Activated CD8-positive, alpha-beta memory T cell treated with anti-CD3 and anti-CD28 coated beads, Interleukin-2, amount 10 ng/mL, durations not matched to agents 7 days and 5 days (primary cell): ENCODE measurements at places on chromosomes 12 and 14.

DNA sequence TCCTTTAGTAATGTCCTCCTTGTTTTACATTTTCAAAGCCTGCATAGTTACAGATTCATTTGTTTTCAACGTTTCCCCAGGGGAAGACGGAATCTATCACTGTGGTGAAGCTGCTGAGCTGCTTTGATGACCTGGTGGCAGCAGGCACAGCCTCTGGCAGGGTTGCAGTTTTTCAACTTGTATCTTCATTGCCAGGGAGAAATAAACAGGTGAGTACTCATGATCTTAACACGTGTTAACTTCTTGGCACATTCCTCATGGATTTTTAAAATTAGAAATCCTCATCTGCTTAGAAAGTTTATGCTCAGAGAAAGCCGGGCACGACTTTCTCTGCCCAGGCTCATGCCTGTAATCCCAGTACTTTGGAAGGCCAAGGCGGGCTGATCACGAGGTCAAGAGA, 44.5 kb downstream of the TECPR2 start:
- DNase-seq, result no peak

DNA sequence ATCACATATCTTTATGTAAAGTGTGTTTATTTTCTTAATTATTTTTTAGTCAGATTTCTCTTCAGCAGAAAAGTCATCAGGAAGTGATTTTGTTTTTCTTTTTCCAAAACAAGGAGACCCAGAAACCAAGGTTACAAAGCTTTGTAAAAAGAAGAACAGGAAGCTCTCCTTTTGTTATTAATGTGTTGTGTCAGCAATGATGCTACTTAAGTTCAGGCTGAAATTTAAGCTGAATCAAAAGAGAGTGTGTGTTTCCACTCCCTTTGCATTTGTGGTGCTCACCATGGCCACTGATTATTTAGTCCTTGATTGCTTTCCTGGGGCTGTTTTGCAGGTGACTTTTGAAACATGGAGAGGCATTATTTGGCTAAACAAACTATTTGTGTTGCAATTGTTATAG, 155.3 kb upstream of the ATP2B1 start:
- no peak for DNase-seq

GRCh38 chr14:105857220-105857825, 330.9 kb downstream of the TMEM121 start:
- DNase-seq, result peak; percentile 74

- DNase-seq, result no peak
Measured at GRCh38 chr14:56100556-56100955, 17.7 kb upstream of the PELI2 start.

DNA sequence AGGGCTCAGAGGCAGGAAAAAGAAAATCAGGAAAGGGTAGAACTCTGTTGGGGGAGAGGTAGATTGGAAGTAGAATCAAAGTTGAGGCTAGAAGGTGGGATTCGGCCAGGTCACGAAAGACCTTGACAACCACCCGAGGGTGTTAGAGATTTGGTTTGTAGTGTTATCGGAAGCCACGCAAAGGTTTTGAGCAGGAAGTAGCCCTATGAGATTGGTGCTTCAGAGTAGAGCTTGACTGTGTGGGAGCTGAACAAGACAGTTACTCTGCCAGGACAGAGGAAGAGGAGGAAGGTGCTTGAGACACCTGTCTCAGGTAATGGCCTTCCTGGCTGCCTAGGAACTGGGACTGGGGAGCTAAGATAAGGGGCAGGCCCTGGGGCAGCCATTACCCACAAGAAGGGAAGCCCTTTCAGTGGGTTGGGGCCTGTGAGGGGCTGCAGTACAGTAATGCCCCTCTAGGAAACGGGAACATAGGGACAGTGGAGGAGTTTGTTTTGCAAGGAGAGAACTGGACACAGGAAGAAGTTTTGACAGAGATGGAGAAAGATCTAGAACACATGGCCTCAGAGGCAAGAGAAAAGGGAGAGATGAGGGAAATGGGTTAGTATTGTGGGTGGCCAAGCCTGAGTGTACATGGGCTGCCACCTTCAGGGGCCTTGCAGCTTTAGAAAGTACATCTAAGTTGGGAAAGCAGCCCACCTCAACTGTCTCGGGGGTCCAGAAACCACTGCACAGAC, 73.5 kb downstream of the RIN3 start:
- peak; percentile 58 for DNase-seq

DNA sequence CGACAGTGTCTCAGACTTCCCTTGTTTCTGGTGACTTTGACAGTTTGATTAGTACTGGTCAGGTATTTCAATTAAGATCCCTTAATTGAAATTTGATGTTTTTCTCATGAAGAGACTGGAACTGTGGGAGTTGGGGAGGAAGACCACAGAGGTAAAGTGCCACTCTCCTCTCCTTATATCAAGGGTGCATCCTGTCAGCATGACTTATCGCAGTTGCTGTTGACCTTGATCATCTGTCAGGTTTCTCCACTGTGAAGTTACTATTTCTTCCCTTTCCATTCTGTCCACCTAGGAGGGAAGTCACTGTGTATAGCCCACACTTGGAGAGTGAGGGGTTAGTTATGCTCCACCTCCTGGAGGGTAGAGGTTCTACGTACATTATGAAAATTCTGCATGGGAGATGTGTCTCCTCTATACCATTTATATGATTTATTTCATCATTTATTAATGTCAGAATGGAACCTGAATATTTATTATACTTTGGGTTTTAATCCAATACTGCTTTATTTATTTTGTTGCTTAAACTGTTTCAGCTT, 40.3 kb upstream of the SMOC1 start:
- DNase-seq, result no peak

GRCh38 chr12:66287275-66287674, 15.0 kb upstream of the HELB start:
- no peak for DNase-seq

GRCh38 chr12:59151243-59151642, 230.9 kb upstream of the LRIG3 start:
- no peak for DNase-seq

GRCh38 chr12:19190292-19191031, 60.9 kb downstream of the PLEKHA5 start:
- DNase-seq, result no peak

GRCh38 chr12:104852102-104852501, 106.0 kb downstream of the SLC41A2 start:
- DNase-seq, result no peak

- DNase-seq, result no peak
Measured at GRCh38 chr12:130220706-130221100, 58.4 kb downstream of the FZD10 start.

GRCh38 chr12:75908961-75909605, 122.5 kb downstream of the PHLDA1 start:
- no peak for DNase-seq

- no peak for DNase-seq
Measured at GRCh38 chr14:103127861-103128598, 4.8 kb downstream of the TNFAIP2 start.

DNA sequence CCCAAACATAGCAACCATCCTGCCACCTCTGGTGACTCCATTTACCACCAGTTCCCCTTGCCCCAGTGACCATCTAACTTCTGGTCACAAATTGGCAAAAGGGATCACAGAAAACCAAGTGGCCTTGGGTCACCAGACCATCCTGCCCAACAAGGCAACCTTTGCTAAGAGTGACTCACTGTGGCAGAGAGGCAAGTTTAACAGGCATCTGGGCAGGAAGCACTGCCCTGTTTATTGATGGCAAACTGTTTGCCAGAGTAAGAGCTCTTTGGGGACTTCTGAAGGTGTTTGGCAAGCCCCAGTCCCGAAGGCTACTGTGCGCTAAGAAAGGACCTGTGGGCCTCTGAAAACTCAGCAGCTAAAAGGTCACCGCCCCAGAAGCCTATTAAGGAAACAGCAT, 28.2 kb upstream of the TMEM233 start:
- DNase-seq, result no peak

DNA sequence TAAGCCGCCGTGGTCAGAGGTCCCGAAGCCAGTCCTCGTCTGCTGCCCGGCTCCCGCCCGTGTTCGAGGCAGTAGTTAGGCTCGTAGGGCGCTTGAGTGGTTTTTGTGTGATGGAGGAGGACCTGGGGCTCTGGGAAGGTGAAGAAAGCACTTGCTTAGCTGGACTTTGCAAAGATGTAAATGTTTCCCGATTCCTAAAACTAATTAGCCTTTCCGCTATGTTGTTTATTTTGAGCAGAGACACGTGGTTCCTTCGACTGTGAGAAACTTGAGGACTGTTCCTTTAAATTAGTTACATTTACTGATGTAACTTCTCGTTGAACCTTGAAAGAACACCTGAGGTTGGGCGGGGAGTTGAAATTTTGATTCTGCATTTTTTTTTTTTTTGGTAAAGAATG, 33.9 kb downstream of the MIA2 start:
- no peak for DNase-seq

GRCh38 chr12:91264178-91264577, 81.6 kb upstream of the DCN start:
- no peak for DNase-seq

- DNase-seq, result no peak
Measured at GRCh38 chr12:97404093-97404492, 58.5 kb upstream of the RMST start.

- DNase-seq, result no peak
Measured at GRCh38 chr14:24329073-24329663, 5.7 kb downstream of the ADCY4 start.

GRCh38 chr14:68557648-68558047, 235.2 kb downstream of the ZFP36L1 start:
- DNase-seq, result no peak

DNA sequence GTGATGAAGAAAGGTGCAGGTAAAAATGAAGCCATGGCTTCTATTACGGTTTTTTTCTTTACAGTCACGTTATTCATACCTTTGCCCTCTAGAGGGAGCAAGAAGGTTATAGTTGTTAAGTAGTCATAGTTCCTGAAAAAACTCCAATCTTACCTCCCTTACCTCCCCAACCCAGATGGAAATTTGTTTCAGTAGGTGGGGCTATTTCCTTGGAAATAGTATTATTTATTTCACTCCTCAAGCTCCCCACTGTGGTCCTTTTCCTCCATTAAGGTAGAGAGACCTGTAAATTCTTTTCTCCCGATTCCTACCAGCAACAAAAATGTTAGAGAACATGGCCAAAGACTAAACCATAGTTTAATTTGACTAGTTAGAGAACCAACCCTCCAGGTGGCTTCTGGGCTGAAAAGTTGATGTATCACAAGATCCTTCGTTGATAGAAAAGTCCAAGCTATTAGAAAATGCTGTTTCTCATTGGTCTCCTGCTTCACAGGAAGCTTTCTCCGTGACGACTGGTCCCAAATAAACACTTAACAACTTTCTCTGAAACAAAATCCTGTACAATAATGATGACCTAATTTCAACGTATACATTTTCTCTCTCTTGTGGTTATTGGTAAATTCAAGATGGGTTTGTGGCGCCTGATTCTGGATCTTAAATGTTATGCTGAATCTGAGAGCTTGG, 43.5 kb downstream of the TMX1 start:
- DNase-seq, result no peak

DNA sequence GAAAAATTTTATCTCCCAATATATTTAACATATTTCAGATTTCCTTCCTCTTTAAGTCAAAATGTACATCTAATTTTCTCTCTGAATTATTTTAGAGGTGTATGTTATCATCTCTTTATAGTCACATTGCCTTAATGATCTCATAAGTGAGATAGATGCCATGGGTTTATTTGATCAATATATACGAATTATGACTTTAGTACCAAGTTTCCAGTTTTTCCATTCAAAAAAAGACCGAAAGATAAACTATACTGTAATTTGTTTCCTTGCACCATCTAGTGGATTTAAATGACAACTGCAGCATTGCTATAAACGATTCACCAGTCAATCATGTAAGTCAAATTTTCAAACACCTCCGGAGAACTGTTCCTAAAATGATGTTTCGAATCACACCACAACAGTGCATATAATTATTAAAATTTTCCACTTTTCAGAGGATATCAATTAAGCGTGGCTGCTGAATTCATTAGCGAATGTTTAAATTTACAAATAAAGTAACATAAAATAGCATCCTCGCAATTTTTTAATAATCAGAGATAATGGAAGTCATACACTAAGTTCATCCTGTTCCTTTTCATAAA, 419 bp upstream of the ATXN7L3B start:
- DNase-seq, result no peak

DNA sequence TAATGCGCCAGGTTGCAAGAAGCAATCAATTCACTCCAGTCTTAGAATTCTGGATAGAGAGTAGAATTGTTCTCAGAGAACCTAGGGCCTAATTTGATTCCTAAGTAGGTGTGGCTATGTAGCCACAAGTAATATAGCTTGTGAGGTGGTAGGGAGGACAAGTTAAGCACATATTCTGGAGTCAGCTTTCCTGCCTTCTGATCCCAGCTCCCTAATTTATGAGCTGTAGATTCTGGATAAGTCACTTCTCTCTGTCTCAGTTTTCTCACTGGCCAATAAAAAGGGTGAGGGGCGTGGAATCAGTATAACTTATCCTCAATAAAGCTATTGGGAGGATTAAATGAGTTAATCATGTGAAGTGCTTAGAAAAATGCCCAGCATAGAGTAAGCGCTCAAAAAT, 3.0 kb upstream of the SNW1 start:
- DNase-seq, result no peak

GRCh38 chr14:26719514-26719913, 121.7 kb upstream of the NOVA1 start:
- DNase-seq, result no peak

DNA sequence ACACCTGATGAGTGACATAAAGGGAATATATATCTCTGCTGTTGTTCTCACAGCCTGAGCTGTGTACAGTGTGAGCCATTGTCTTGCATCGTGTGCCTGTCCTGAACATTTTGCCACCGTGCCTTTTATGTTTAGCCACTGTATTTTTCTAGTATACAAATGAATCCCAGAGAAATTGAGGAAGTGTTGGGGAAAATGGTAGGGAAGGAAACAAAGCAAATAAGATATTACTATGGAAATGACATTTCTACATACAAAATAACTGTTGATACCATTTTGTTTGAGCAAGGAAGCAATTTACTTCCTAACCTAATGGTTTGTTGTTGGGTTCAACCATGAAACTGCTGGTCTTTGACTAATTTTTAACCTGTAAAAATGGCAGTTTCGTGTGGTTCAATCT, 5.5 kb downstream of the PSMA6 start:
- no peak for DNase-seq

DNA sequence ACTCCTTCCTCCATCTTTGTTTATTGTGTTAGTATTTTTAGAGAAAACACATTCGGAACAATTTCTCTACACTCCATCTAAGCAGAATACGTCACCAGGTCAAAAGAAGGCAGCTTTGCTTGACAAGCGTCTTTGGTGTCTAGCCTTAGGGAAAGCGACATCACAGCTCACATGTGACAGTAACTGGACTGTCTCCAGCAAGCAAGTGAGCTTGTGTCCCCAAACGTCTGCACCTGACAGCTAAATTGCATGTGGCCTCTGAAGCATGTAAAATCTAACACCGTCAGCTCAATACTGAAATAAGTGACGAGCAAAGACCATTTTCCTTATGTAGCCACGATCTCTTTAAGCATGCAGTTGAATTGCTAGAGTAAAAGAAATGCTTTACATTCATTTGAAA, 509.8 kb downstream of the GLT1D1 start:
- no peak for DNase-seq

GRCh38 chr14:21201732-21202462, 46.0 kb upstream of the OR5AU1 start:
- DNase-seq, result no peak

DNA sequence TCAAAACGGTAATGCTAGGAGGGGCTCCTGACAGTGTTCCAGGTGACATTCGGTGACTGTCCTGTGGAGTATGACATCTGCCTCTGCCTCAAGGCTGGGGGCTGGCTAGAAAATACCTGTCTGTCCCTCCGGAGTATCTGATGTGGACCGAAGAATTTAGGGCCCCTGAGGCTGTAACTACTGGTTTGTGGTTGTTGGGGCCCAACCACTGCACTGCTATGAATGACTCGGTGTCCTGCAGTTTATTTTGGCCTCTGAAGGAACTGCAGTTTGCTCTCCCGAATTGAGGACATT, 198.9 kb upstream of the CAND1 start:
- DNase-seq, result no peak
